A549 treated with dexamethasone at 1 μM for 4 hours (cell line): ENCODE measurements at places on chromosomes 6 and 20. TPM values are rescaled to one million over a fixed set of nuclear protein-coding genes. Genes with fewer than 3 reads are reported as not detected.

SAMHD1 gene
- 8.7 to 11.5 TPM (median 10.5 TPM) in 5 replicates for total RNA-seq

WFDC2 gene
- total RNA-seq = 0.18 TPM in 1 of 5 replicates, not detected in the others

PACRG gene
- 0.32 TPM in 1 of 5 replicates, not detected in the others for total RNA-seq

CDKN1A gene
- 248 to 304 TPM (median 283 TPM) in 5 replicates for total RNA-seq

ADTRP gene
- total RNA-seq = 0.29 to 0.90 TPM (median 0.75 TPM) in 5 replicates

HLA-B gene
- total RNA-seq = 20.6 to 32.4 TPM (median 22.0 TPM) in 5 replicates

FBXO5 gene
- total RNA-seq = 19.4 to 22.1 TPM (median 19.9 TPM) in 5 replicates

WFDC10B gene
- not detected in 5 replicates for total RNA-seq

MCCD1 gene
- total RNA-seq = not detected in 5 replicates

SLC17A3 gene
- 0.86 to 1.3 TPM (median 1.1 TPM) in 5 replicates for total RNA-seq

OOEP gene
- not detected in 5 replicates for total RNA-seq

CDH22 gene
- 0.04 to 0.05 TPM (median 0.04 TPM) in 3 of 5 replicates, not detected in the others for total RNA-seq

POPDC3 gene
- total RNA-seq = 21.5 to 24.5 TPM (median 23.6 TPM) in 5 replicates

NOTCH4 gene
- total RNA-seq = 0.59 to 0.98 TPM (median 0.75 TPM) in 5 replicates

SOX18 gene
- total RNA-seq = 1.1 to 2.7 TPM (median 1.9 TPM) in 5 replicates

KHDRBS2 gene
- not detected in 5 replicates for total RNA-seq

TCEA2 gene
- total RNA-seq = 30.6 to 51.5 TPM (median 46.2 TPM) in 5 replicates

C20orf202 gene
- 0.05 to 0.08 TPM (median 0.07 TPM) in 3 of 5 replicates, not detected in the others for total RNA-seq

STMND1 gene
- not detected in 5 replicates for total RNA-seq

RPP40 gene
- total RNA-seq = 21.4 to 30.5 TPM (median 24.5 TPM) in 5 replicates

QRSL1 gene
- total RNA-seq = 7.2 to 8.6 TPM (median 8.1 TPM) in 5 replicates

NRN1 gene
- total RNA-seq = 0.61 to 0.95 TPM (median 0.75 TPM) in 5 replicates

CFB gene
- 1.4 to 2.1 TPM (median 1.6 TPM) in 5 replicates for total RNA-seq

CLPSL2 gene
- 0.61 to 1.1 TPM (median 0.94 TPM) in 5 replicates for total RNA-seq

ANGPT4 gene
- total RNA-seq = 0.02 to 0.04 TPM (median 0.03 TPM) in 4 of 5 replicates, not detected in the other

DNAH8 gene
- total RNA-seq = not detected in 5 replicates

PLEKHG1 gene
- total RNA-seq = 0.39 to 0.75 TPM (median 0.65 TPM) in 5 replicates

FOXQ1 gene
- total RNA-seq = 3.5 to 5.8 TPM (median 5.5 TPM) in 5 replicates

FOXA2 gene
- total RNA-seq = 14.2 to 21.2 TPM (median 18.8 TPM) in 5 replicates

NDRG3 gene
- 19.9 to 24.7 TPM (median 24.2 TPM) in 5 replicates for total RNA-seq

DEFB124 gene
- 0.21 to 0.72 TPM (median 0.35 TPM) in 4 of 5 replicates, not detected in the other for total RNA-seq

TFAP2B gene
- not detected in 5 replicates for total RNA-seq

GPLD1 gene
- 0.45 to 1.4 TPM (median 1.3 TPM) in 5 replicates for total RNA-seq

RIPPLY2 gene
- total RNA-seq = 0.31 to 0.49 TPM (median 0.39 TPM) in 4 of 5 replicates, not detected in the other

WFDC12 gene
- total RNA-seq = not detected in 5 replicates
